PC-9 (cell line): ENCODE measurements at places on chromosomes 7 and 10. TPM values are rescaled to one million over a fixed set of nuclear protein-coding genes. Genes with fewer than 3 reads are reported as not detected.

The SORBS1 gene
- 5.0 and 5.5 TPM in 2 replicates for total RNA-seq

The HIF1AN gene
- total RNA-seq: 37.5 and 42.0 TPM in 2 replicates

The PKD2L1 gene
- not detected in 2 replicates for total RNA-seq

The PRKG1 gene
- 0.68 and 0.70 TPM in 2 replicates for total RNA-seq

The PPP1R3C gene
- 1.5 and 1.8 TPM in 2 replicates for total RNA-seq

GRCh38 chr10:94316560-94316959, 46.2 kb downstream of the NOC3L start:
- H3K4me1 ChIP-seq: no peaks in the 10 kb centered on the region
- no peak overlapping the region for H3K4me3 ChIP-seq
- H3K27me3 ChIP-seq: no peaks in the 10 kb centered on the region
- H3K27ac ChIP-seq: no peak overlapping the region

DNA sequence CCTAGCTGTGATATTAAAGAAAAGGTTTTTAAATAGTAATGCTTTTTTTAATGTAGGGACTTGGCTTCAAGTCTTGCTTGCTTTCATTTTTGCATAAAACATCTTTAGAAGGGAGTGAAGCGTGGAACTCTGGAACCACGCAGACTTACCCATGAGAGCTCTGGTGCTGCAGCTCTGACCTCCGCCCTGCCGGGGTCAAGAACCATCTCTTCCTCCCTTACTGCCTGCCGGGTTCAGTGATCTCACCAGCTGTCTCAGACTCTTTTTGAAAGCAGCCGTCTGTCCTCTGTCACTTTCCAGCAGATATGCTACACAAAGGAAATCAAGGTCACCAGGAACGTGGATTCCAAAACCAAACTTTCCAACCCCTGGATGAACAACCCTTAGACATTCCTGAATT, 353.8 kb downstream of the GPR37 start:
- DNase-seq: no peak
- no peaks in the 10 kb centered on the region for H3K4me1 ChIP-seq
- H3K27me3 ChIP-seq: no peaks in the 10 kb centered on the region

DNA sequence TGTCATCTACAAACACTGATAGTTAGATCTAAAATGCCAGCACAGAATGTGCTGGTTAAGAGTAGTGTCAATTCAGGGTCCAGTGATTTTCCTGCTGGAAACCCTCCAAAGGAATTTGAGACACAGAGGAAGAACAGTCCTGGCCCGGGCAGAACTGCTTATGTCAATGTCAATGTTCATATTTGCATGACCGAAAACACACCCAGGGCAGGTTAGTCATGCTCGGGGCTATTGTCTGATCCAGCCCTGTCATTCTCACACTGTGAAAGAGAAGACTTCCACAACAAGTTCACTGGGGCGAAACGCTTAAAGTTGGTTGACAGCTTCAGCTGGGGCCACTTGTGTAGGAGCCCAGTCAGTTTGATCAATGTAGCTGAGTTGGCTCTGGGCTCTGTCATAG, 139.3 kb downstream of the C1GALT1 start:
- H3K36me3 ChIP-seq: no peaks in the 10 kb centered on the region
- no peaks in the 10 kb centered on the region for H3K27me3 ChIP-seq
- peak; percentile 57 for DNase-seq

DNA sequence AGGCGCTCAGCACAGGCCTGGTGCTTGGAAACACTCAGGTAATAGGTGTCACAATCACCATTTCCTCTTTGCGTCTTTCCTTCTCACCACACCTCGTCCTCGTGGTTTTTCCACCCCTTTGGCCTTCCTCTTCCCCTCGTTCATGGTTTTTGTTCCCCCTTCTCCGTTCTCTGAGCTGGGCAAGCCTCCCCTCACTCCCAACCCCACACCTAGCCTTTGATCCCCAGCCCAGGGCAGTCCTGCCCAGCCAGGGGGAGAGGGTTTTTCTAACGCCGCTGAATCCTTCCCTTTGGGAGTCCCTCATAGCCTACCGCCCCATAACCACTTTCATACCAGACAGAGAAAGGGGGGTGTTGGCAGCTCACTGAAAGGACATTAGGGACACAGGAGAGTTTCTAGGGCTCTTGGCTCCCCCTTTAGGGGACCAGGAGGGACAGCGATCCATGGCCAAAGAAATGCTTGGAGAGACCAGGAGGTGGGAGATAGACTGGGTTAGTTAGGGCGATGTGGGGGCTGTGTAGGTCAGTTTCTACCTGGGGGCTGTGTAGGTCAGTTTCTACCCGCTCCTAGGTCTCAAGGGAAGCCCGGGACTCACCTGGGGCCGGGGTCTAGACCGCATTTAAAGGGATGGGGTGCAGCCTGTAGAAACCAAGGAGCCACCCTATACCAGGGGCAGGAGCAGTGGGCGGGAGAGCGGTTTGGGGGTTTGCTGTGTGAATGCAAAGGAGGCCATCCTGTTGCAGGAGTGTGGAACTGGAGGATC, 1.4 kb downstream of the EPHB4 start:
- DNase-seq: peak; percentile 54
- H3K36me3 ChIP-seq: no peaks in the 10 kb centered on the region
- H3K27me3 ChIP-seq: no peaks in the 10 kb centered on the region
- H3K4me1 ChIP-seq: peaks cover 12% of the 10 kb centered on the region; the same call in 1 of the 2 replicates
- H3K27ac ChIP-seq: no peak overlapping the region

DNA sequence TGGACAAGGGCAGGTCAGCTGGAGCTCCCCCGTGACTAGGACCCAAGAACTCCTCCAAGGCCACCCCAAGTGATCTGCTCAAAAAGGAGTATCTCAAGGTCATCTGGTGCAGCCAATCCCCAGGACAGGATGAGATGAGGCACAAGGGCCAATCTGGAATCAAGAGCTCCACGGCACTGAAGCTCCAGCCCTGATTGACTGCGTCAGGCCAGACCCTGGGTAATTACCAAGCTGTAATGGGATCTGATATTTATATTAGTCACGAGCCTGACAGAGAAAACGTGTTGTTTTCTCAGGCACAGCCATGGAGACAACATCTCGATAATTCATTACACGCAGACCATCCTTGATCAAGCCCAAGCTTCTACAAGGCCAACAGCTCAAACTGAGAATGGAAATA, 4.2 kb downstream of the KCNMA1 start:
- H3K36me3 ChIP-seq: no peaks in the 10 kb centered on the region
- H3K27me3 ChIP-seq: no peaks in the 10 kb centered on the region
- peaks cover 30% of the 10 kb centered on the region for H3K4me1 ChIP-seq
- no peak for DNase-seq

DNA sequence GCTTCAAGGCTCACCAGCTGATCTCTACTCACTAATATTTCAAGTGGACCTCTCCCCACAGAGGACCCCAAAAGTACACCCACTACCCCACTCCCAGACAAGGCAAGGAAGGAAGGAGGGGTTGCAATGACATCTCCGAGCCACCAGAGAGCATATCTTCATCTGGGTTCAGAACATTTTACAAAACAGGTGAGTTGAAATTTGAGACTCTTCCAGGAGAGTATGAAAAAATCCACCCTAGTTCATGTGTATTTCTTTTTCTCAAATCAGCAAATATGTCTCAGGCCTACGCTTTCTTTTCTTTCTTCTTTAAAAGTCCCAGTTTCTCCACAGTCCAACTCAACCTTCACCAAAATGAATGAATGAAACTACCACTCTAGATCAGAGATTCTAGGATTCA, 61.9 kb downstream of the SGMS1 start:
- no peak overlapping the region for H3K4me3 ChIP-seq
- H3K27me3 ChIP-seq: no peaks in the 10 kb centered on the region
- H3K27ac ChIP-seq: no peak overlapping the region
- no peaks in the 10 kb centered on the region for H3K36me3 ChIP-seq
- DNase-seq: peak; percentile 55
- H3K4me1 ChIP-seq: peaks cover 15% of the 10 kb centered on the region

DNA sequence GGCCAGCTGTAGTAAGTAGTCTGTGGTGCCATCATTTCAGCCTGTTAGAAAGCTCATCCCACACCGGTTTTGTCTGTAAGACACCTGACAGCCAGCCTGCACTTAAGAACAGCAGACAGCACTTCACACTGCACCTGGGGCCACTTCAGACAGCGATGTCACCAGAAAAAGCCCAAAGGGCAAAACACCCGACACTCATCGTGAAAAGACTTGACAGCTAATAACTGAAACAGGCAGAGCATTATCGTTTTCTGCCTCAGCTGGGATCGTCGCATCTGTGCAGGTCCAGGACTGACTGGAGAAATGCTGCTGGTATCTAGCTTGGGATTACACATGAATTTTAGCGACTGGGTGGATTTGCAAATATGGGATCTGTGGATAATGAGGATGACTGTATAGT, 16.8 kb upstream of the LAT2 start:
- peaks cover 32% of the 10 kb centered on the region for H3K36me3 ChIP-seq
- H3K4me3 ChIP-seq: no peak overlapping the region
- no peak for DNase-seq
- H3K27ac ChIP-seq: no peak overlapping the region

DNA sequence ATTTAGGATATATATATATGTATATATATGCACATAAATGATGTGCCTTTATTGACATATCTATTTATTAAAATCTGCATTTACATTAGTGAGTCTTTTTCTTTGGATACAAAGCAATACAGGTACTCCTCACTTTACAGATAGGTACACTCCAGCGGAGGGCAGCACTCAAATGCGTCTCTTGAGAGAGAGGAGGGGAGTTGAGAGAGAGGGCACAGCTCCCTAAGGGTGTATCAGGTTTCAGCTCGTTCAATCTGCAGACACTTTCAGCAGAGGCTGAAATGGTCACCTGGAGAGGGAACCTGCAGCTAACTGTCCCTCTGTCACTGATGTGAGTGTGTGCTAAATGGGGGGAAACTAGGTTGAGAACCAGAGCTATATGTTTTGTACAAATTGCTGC, 21.5 kb downstream of the C10orf53 start:
- DNase-seq: peak; percentile 54
- H3K36me3 ChIP-seq: no peaks in the 10 kb centered on the region
- H3K4me3 ChIP-seq: no peak overlapping the region
- H3K27me3 ChIP-seq: peaks cover 24% of the 10 kb centered on the region
- H3K27ac ChIP-seq: no peak overlapping the region
- H3K4me1 ChIP-seq: no peaks in the 10 kb centered on the region

GRCh38 chr7:37514497-37514896, 65.8 kb upstream of the ELMO1 start:
- peaks cover 5% of the 10 kb centered on the region for H3K27me3 ChIP-seq
- H3K27ac ChIP-seq: no peak overlapping the region
- H3K36me3 ChIP-seq: no peaks in the 10 kb centered on the region
- H3K4me1 ChIP-seq: no peaks in the 10 kb centered on the region
- H3K4me3 ChIP-seq: no peak overlapping the region
- DNase-seq: no peak

GRCh38 chr7:106279425-106280197, 5.2 kb downstream of the NAMPT start:
- H3K27ac ChIP-seq: peak overlapping the region; percentile 28
- DNase-seq: no peak
- peaks cover 79% of the 10 kb centered on the region for H3K36me3 ChIP-seq
- no peaks in the 10 kb centered on the region for H3K27me3 ChIP-seq
- peaks cover 44% of the 10 kb centered on the region for H3K4me1 ChIP-seq
- peak overlapping the region; percentile 74; the same call in 1 of the 2 replicates for H3K4me3 ChIP-seq
